ENCODE measurements at places on chromosomes 6 and 20. TPM values are rescaled to one million over a fixed set of nuclear protein-coding genes. Genes with fewer than 3 reads are reported as not detected.

GRCh38 chr6:137804637-137805036 lies 62.4 kb upstream of the TNFAIP3 start:
- no peak for DNase-seq

DNA sequence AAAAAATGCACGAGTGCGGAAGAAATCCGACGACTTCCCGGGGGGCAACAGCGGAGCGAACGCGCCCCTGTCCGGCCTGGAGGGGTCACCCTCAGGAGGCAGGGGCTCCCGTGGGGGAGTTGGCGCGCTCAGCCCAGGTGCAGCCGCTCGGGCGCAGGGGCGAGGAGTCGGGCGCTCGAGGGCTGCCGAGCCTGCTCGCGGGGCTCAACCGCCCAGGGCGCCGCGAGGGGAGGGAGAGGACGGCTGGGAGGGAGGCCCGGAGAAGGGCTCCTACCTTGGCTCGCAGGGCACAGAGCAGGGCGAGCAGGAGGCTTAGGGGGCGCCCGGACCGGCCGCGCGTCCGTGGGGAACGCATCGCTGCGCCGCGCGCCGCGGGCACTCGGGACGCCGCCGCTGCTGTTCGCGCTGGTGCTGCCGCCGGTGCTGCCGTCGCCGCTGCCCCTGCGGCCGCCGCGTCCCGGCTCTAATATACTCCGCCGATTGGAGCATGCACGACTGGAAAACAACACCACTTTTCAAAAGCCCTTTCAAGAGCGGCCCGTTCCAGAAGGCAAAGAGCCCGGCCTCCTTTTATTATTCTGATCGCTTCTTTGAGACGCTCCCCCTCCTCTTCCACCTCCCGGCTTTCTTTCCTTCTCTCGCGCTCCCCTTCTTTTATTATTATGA lies 490 bp downstream of the JAG1 start:
- DNase-seq, result no peak

The KCNK16 gene
- not detected for total RNA-seq

The RBPJL gene
- total RNA-seq, result not detected

DNA sequence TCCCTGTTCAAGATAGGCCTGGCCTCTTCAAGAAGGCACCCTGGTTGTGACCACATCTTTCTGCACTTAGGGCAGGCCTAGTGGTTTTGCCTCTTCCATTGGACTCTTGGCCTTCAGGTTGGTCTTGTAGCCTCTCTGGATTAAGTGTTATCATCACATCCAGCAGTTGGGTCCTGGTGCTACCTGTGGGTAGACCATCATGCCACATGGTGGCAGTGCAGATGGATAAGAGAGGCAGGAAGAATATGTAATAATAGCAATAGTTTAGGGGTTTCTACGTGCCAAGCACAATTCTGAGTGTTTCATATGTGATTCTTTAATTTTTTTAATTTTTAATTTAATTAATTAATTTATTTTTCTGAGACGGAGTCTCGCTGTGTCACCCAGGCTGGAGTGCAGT lies 28.5 kb upstream of the SNRPB2 start:
- no peak for DNase-seq

- DNase-seq, result no peak
These were observed 307 bp downstream of the RANBP9 start for GRCh38 chr6:13711324-13711732.

- no peak for DNase-seq
These were observed 3.4 kb upstream of the TMEM14C start for GRCh38 chr6:10719296-10719963.

DNA sequence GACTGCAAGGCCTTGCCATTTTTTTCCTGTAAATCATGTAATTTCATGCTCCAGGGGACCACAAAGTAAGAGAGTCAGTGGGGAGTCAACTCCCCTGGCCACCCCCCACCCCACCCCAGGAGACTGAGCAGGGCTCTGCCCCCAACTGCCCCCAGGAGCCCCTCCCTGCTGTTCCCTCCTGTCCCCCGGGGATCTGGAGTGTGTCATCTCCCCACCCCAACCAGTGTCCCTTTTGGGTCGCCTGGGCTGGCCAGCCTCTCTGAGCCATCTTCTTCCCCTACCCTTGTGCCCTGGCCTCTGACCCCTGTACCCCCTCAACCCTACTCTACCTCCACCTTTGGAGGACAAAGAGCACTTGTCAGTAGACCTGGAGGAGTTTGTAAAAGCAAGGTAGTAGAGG lies 29.4 kb downstream of the FOXP4 start:
- no peak for DNase-seq

DNA sequence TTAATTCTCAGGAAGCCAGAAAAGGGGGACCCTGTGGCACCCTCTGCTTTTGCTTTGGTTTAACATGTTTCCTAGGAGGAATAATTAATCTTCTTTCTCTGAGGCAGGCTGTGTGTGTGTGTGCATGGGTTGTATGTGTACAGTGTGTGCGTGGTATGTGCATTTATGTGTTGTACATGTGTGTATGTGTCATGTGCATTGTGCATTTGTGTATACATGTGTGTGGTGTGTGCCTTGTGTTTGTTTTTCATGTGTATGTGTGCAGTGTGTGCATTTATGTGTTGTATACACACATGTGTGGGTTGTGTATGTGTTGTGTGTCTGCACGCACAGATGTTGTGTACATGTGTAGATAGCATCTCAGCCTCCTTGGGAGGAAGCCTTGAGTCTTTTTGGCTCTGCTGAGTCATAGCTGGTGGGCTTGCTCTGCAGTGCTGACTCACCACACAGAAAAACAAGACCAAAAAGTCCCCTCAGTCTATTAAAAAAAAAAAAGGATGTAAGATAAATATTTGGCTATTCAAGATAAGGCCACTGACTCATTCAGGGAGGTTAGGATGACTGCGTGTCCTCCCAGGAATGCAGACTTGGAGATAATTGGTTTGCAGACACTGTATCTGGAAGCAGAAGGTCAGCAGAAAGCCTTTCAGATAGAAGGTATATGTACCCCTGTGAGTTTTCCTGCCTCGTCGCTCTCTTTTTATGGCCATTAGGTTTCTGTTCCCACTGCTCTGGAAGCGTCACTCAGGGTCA lies 58.6 kb downstream of the SYNJ2 start:
- DNase-seq, result peak; percentile 54

The TRIM31 gene
- total RNA-seq, result not detected

DNA sequence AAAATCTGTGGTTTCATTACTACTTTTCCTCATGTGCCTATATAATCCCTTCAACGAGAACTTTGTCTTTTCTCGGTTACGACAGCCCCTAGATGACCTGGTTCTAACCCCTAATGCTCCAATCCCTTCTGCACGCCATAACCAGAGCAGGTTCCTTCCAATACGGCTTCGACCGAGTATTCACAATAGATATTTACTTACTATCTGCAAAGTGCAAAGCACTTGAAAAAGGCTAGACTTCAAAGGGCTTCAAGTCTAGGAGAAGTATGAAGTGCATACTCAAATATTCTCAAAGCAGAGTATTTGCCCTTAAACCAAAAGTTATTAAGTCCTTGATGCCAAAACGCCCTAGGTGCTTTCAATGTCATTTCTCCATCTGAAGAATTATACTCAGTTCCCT lies 63.4 kb upstream of the NHSL1 start:
- no peak for DNase-seq

GRCh38 chr20:60117065-60117464 lies 158.8 kb downstream of the CDH26 start:
- no peak for DNase-seq

DNA sequence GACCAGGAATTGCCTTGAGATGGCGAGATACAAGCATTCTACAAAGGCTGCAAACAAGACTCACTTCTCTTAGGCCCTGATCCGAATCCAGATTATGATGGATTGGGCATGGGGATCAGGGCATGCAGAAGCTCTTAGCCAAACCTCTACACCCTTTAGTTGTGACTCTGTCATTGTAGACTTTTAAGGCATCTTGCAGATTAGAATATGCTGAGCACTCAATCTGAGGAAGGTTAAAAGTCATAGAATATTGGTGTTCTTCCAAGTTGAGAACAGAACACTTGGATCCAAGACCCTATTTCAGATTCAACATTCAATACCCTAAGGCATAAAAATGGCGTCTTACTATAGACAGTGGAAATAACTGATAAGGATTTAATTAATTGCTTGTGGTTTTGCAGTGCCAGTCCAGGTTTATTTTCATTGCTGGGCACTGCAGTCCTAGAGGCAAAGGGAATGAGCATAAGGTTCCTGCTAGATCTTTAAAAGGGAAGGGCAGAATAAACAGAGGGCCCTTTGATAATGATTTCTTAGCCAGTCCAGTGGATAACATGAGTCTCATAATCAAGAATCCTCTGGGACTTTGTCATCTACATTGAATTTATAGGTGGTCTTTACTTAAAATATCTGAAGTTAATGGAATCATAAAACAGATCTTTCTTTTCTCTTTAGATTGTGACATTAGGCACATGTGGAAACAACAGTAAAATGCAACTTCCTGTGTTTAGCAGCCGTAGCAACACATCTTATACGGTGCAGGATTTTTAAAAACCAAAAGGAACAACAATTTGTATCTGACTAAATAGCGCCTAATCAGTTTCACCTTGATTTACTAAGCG lies 17.6 kb downstream of the PHACTR2 start:
- DNase-seq, result no peak

The FAM217A gene
- not detected for total RNA-seq

DNA sequence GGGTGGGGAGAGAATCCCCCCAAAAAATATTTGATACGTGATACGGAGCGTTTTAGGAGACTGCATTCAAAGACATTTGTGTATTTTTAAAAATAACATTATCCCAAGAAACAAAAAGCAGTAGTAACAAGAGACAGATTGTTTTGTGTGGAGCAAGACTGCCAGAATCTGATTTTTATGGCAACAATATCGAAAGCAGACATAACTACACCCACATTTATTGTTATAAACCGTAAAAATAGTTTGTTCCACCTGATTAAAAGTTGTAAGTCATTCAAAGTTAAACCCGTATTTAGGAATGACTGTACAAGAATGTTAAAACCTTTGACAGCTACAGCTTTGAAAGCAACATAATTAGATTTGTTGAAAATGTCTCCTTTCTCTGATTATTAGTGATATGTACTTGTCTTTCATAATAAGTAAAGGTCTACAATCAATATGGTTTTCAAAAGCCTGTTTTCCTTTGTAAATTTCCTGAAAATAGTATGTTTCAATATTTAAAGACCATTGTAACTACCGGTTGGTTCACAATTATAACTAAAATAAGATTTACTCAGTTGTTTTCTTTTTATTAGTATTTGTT lies 2.7 kb downstream of the EYA4 start:
- DNase-seq, result no peak

- DNase-seq, result no peak
These were observed 42.8 kb upstream of the SLCO4A1 start for GRCh38 chr20:62599216-62600110.

DNA sequence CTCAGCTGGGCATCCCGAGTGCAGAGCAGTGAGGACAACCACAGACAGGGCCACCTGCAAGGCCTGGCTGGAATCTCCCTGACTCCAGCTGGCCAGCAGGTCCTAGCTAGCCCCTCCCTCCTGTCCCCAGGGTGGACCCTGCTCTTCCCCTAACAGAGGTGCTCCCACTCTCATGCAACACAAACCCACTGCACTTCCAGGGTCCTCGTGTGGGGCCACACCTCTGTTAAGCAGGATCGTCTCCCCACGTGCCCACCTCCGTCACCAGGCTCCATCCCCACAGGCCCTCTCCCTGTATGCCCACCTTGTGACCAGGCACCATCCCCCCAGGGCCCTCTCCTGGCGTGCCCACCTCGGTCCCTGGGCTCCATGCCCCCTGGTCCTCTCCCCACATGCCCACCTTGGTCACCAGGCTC lies 17.3 kb downstream of the TAF4 start:
- no peak for DNase-seq

DNA sequence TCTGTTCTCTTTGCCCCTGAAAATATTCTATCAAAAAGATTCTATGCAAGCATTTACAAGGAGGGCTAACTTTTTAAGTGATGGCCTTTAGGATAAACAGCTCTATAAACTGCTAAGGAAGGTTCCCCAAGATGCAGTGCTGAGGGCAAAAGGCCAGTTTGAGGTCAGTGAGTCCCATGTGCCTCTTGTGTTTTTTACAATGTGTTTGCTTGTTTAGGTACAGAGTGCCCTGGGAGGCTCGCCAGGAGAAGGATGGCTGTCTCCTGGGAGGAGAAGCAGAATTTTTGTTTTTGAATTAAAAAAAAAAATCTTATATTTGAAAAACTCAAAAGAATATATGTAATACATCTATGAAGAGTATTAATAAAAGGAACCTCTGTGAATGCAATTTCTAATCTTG lies 12.8 kb downstream of the MTCH1 start:
- no peak for DNase-seq

DNA sequence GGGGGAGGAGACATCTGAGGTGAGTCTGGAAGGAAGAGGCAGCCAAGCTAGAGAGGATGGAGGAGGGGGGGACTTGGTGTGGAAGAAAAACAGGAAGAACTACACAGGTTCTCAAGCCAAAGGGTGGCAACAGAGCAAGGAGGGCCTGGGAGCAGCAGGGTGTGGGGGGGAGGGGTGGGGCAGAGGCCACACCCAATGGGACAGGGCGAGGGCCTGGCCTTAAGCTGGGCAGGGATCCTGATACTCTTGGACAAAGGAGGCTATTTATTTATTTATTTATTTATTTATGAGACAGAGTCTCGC lies 359.0 kb downstream of the ZFAND3 start:
- DNase-seq, result no peak

GRCh38 chr6:111563581-111563980 lies 42.1 kb downstream of the TRAF3IP2 start:
- DNase-seq, result no peak

DNA sequence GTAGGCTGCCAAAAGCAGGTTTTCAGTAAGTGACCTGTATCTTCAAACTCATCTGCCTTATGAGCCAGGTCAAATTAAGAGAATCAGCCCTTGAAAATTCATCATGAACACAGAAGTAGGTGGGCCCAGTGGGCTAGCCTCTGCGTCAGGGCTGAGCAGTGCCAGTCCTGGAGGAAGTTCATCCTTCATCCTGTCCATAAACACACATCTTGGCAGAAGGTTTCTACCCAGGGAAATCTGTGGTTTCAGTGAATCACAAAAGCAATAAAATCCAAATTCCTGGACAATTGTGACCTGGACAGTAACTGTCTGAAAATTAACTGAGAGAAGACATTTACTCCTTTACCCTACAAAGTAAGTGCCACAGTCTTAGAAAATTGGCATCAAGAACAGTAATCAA lies 72.4 kb downstream of the ATG5 start:
- no peak for DNase-seq

DNA sequence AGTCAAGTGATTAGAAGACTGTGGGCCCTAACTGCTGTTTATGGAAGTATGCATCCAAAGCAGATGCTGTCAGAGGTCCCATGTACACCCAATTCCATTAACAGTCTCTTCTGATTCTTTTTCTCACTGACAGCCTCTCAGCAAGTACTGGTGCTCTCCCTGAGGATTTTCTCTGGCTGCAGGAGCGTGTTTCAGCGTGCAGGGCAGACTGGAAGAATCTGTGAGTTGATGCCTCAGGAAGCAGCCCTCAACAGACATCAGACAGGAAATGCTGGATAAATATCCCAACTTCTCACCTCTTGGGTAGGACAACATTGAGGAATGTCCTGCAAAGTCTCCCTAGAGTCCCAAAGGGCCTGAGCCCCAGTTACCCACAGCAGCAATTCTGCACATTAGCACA lies 40.8 kb downstream of the ANKEF1 start:
- DNase-seq, result no peak

The ZC3H12D gene
- total RNA-seq, result 4.7 TPM

GRCh38 chr6:150491131-150491810 lies 108.4 kb upstream of the PLEKHG1 start:
- DNase-seq, result no peak

- DNase-seq, result no peak
These were observed 571 bp downstream of the ITCH start for GRCh38 chr20:34363465-34364222.

All from suprapubic skin (tissue), 4 donors.